ENCODE measurements at places on chromosomes 4 and X.

DNA sequence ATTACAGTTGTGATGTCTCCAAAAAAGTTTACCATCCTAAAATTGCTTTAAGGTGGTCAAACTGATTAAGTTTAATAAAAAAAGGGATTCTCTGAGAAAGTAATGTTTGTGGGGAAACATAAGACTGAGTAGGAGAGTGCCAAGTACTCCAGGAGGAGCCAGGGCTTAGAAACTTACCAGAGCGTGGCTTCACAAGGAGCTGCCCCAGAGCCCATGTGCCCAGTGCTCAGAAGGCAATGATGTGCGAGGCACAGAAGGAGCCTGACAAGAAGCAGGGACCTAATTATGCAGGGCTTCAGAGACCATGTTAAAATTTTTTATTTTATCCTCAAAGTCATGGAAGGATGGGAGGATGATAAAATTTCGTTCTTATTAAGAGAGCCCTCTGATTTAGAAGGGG lies 204.2 kb downstream of the PALLD start:
- DNase-seq: no peak

GRCh38 chr4:139555705-139556070 lies 331 bp downstream of the SETD7 start:
- no peak for DNase-seq

DNA sequence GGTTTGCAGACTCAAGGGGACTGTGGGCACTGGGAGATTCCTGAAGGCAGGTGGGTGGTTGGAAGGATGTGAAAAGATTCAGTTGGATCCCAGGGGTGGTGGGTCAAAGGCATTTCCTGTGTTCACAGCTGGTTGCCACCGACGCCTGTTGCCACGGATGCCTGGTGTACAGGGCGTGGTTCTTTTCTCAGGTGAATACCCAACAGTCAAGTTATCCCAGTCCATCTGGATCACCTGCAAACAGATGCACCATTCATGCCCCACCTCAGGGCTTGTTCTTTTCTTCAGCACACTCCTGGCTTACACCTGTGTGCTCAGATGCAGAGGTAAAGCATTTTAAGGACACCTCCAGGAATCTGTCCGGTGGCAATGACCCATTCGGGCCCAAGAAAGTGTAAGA lies 55.8 kb upstream of the SHOX start:
- DNase-seq: no peak

DNA sequence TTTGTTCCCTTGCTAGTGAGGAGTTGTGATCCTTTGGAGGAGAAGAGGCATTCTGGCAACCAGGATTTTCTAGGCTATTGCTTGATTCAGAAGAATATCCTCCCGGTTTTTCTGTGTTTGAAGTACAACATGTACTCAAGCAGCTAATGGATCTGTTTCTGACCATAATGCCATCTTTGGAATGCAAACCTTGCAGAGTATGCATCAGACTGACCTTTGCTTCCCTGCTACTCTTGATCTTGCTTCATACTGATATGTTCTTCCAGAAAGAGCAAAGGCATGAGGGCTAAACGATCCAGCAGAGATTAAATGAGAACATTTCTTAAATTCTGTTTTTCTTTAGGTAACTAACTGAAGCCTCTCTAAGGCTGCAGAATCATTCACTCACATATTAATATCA lies 265.4 kb upstream of the SLC7A11 start:
- no peak for DNase-seq

GRCh38 chrX:110219920-110220319 lies 98.0 kb downstream of the AMMECR1 start:
- DNase-seq: no peak

DNA sequence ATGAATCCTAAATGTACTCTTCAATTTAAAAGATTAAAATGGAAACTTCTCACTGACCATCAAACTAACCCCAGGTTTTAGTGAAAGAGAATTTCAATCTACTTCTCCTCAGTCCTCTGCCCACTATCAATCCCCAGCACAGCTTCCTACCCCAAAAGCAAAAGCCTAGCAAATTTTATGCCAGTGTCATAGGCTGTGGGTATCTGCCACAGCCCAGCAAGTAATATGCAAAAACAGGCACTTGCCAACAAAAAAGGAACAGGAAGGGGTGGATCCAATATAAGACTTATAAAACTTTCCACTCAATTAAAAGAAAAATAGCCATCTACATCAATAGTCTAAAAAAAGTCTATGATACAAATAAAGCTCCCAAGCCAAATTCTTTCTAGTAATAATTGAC lies 22.3 kb downstream of the CAMK2D start:
- no peak for DNase-seq

GRCh38 chr4:82599336-82599735 lies 37.5 kb upstream of the TMEM150C start:
- DNase-seq: no peak

GRCh38 chr4:80806472-80806871 lies 224.0 kb upstream of the BMP3 start:
- DNase-seq: no peak

GRCh38 chr4:75555294-75556164 lies at the start of gene ODAPH:
ODAPH (plus strand) TSS chr4:75556066; CDS start chr4:75556083, 17 bp downstream.
- no peak for DNase-seq

DNA sequence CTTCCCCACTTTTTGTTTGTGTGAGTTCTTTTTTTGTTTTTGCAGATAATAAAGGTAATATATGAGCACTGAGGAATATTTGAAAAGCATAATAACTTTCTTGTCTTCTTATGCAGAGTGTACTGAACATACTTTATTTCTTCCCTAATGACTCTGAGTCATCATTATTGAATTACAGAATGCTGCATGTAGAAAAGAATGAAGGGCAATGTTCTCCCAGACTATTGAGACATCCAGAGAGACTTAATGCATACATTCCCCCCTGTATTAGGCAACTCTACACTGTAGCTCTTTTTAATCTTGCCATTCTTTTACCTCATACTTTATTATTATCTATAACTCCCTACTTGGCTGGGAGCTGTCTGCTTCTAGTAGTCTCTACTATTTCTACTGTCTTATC lies 240.5 kb upstream of the ANKRD50 start:
- no peak for DNase-seq

DNA sequence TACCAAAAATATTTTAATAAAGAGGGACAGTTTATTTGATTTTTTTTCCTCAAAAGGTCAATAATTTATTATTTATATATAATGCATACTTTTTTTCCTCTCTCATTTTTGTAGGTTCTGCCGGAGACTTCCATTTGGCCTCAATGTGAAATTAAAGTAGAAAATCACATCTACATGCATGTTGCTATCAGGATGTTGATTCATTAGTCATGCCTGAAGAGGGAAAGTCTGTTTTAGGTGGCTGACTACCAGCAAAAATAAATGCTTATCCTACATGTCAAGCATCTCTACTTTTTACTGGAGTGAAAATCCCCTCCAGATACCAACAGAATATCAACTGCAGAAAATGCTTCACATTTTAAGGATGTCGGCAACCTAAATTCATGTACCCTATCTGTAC lies 41.5 kb downstream of the KIAA0232 start:
- no peak for DNase-seq

DNA sequence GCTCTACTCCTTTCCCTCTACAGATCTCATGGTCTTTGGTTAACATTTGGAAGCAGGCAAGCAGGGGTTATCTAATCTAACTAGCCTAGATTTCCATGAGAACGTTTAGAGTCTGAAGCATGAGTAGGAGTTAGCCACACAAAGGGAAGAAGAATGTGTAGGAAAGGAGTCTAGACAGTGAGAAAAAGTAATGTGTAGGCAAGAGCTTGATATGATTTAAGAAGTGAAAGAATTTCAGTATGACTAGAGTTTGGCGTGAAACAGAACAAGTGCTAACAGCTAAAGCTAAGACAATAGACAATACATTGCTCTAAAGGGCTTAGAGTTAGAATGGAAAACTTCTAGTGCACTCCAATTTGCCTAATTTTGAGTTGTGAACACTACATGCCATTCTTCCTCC lies 10.8 kb downstream of the CXCL8 start:
- no peak for DNase-seq

- no peak for DNase-seq
Measured at GRCh38 chr4:37489697-37490096, 196.5 kb downstream of the RELL1 start.

DNA sequence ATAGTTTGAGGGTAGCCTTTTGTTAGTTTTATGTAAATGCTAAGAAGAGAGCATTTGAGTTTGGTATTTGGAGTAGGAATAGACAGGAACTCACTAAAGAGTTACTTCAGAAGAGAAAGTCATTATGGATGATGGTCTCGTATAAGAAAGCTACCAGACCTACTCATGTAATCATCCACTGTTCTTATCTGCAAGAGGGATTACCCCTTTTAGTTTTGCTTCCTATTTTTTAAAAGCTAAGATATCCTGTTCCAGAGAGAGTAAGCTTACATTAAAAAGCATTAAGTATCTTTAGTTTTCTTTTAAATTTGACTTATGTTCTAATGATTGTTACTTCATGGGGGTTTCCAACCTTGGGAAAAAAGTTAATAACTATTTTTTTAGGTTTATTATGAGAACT lies 12.5 kb upstream of the ART3 start:
- no peak for DNase-seq

DNA sequence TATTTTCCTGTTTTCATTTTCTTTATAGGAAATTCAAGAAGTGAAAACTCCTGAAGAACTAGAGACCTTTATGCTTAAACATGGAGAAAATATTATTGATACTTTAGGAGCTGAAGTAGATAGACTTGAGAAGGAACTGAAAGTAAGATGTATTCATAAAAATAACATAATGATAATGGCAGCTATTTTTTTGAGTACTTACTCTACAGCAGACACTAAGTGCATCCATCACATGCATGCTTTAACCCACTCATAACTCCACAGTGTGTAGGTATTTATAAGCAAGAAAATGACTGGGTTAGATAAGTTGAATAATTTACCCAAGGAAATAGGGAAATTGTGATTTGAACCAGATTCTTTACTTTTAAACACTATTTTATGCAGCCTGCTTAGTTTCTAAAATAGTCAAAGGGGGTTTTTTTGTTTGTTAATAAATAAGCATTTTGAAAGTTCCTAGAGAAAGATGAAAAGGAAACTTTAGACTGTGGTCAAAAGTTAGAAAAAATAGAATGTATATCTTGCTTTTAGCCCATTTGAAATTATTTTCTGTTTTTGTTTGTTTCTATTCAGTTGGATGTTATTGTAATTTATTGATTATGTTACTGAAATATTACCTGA lies 74.2 kb downstream of the BEND4 start:
- no peak for DNase-seq

GRCh38 chr4:76904646-76905190 lies 6.8 kb upstream of the SOWAHB start:
- DNase-seq: no peak

DNA sequence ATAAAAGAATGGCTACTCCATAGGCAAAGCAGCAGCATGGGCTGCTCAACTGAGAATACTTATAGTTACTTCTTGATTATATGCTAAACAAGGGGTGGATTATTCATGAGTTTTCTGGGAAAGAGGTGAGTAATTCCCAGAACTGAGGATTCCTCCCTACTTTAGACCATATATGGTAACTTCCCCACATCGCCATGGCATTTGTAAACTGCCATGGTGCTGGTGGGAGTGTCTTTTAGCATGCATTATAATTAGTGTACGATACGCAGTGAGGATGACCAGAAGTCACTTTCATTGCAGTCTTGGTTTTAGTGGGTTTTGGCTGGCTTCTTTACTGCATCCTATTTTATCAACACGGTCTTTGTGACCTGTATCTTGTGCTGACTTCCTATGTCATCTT lies 141.5 kb downstream of the MAGEB17 start:
- DNase-seq: no peak

Data from C1 segment of cervical spinal cord (tissue), 14 donors.